Temporal lobe (tissue), 4 donors: ENCODE measurements at places on chromosomes 6 and 20. TPM values are rescaled to one million over a fixed set of nuclear protein-coding genes. Genes with fewer than 3 reads are reported as not detected.

YTHDF1 gene
- 17.9 TPM for total RNA-seq

NKAIN2 gene
- 115 TPM for total RNA-seq

SLC13A3 gene
- total RNA-seq = 7.9 TPM

COL21A1 gene
- 2.7 TPM for total RNA-seq

ARFGEF3 gene
- 45.2 TPM for total RNA-seq

MEP1A gene
- under 0.01 TPM for total RNA-seq

WFDC9 gene
- not detected for total RNA-seq

LY6G6C gene
- 0.25 TPM for total RNA-seq

NUP43 gene
- total RNA-seq = 18.2 TPM

SPATS1 gene
- total RNA-seq = not detected

TUBB2B gene
- total RNA-seq = 2,668 TPM

MCUR1 gene
- total RNA-seq = 25.8 TPM
